Fibroblast of skin of back (primary cell): ENCODE measurements at places on chromosomes 6 and 20.

DNA sequence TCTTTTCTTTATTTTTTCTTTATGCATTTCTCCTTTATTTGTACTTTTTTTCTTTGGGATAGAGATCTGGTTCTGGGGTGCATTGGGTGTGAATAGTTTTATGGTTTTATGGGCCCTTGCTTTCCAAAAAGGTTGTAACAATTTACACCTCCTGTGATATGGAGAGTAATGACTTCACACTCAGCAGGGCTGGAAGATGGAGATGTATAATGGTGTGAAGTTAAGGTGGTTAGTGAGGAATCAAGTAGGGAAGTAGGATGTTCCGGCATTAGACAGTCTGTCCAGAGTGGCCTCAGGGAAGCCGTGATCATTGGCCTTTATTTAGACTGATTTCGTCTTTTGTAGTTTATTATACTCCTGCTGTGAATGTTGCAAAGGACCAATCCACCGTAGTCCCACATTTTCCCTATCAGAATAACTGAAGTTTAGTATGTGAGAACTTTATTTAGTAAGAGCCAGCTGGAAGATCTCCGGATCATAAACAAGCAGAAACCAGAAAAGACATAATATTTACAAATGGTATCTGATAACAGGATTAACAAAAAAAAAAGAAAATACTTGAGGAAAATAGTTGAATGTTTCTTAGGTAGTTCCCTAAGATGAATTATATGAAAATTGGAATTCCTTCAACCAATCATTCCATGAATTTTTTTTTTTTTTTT lies 255.5 kb downstream of the TBC1D7 start:
- no peak for DNase-seq

GRCh38 chr6:79426625-79427278 lies 110.5 kb downstream of the LCA5 start:
- no peak for DNase-seq

GRCh38 chr6:75528423-75528822 lies 34.8 kb upstream of the FILIP1 start:
- DNase-seq: no peak

DNA sequence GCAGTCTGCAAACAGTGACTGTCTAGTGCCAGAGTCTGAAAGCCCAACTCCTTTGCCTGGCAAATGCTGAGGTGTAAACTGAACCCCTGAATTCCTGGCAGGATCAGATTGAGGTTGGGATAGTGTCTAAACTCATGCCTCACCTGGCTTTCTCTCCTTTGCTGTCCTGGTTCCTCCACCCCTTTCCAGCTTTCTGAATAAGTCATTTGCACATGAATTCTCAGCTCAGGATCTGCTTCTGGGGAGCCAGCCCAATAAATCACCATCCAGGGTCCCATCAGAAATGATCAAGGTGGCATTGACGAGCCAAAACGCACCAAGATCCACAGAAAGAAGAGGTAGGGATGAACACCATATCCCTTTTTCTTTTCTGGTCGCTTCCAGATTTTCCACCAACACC lies 301.6 kb downstream of the LRFN2 start:
- no peak for DNase-seq

- no peak for DNase-seq
Measured at GRCh38 chr20:47304287-47304686, 52.2 kb downstream of the ZMYND8 start.

DNA sequence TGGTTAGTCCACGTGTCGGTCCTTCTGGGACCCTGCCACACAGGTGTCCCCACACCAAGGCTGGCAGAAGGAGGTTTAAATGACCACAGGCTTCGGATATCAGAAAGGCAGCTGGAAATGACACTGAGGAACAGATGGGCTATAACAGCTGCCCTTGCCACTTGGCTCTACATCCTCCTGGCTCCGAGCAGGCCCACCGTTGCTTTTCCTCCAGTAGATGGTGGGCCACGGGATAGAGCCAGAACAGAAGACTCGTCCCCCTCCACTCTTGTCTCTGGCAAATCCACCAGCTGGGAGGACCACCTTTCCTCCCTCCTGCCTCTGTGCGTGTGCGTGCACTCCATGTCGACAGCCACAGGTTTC lies 17.6 kb downstream of the WRNIP1 start:
- DNase-seq: no peak

DNA sequence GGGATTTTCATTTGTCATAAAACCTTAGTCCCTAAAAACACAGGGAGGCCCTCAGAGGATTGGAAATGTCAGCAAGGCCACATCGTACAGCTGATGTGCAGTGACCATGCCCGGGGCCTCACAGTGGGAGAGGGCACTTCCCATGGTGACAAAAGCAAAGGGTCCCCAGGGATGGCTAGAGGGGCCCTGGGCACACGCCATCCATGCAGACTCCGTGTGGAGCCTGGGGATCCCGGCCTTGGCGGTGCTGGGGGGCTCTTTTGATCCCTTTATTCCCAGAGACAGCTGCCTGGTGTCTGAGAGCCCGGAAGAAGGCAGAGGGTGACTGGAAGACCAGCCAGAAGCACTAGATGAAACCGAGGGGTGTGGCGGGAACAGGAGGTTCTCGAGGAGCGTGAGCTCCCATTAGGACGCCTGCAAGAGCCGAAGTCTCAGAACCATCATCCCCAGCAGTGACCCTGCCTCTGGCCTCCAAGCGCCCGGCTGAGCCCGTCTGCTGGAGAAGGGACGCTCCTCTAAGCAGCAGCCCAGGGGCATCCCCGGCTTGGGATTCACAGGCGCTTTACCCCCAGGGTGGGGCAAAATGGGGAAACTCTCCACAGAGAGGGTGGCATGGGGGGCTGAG lies 49.1 kb upstream of the FRMD1 start:
- DNase-seq: no peak
